ENCODE measurements at places on chromosomes 7 and 10.

GRCh38 chr10:131006458-131007256, 304.9 kb downstream of the TCERG1L start:
- DNase-seq = no peak

DNA sequence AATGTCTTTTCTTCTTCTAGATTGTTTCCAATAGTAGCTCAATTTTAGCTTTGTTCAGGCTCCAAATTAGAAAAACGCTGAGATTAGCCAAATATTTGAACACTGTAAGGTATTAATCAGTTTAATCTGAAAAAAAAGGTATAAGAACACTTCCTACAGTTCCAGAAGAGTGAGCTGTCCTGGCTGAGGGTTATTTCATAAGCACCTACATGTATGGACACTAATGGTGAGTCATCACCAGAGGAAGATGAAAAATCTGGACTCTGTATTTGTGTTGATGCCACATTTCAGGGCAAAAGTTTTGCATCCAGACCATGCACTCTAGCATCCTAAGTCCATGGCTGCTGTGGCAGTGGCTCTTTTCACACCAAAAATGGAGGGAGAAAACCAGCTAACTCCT, 189.5 kb downstream of the ANKRD30A start:
- DNase-seq = no peak

- DNase-seq = no peak
These were observed 128.6 kb downstream of the TRRAP start for GRCh38 chr7:99006739-99007424.

DNA sequence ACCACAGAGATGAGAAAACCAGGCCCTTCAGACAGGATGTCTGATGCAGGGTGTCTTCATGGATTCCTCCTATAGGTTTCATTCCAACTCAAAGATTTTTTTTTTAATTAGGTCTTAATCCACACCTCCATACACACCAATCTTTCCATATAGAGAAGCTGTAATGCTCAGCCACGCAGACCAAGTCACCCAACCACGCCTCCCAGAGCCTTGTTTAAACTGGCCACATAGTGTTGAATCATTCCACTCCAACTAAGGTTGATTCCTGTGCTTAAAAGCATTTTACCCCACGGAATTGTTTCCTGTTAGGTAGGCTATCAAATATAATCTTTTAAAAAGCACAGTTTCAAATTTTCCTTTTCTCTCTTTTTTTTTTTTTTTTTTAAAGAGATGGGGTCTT, 153.6 kb downstream of the TYW1B start:
- DNase-seq = no peak

GRCh38 chr10:61169294-61169693, 225.3 kb upstream of the RHOBTB1 start:
- DNase-seq = no peak

GRCh38 chr10:18271491-18271890, 131.3 kb downstream of the CACNB2 start:
- no peak for DNase-seq

GRCh38 chr10:29157321-29157720, 131.5 kb upstream of the LYZL1 start:
- DNase-seq = no peak

DNA sequence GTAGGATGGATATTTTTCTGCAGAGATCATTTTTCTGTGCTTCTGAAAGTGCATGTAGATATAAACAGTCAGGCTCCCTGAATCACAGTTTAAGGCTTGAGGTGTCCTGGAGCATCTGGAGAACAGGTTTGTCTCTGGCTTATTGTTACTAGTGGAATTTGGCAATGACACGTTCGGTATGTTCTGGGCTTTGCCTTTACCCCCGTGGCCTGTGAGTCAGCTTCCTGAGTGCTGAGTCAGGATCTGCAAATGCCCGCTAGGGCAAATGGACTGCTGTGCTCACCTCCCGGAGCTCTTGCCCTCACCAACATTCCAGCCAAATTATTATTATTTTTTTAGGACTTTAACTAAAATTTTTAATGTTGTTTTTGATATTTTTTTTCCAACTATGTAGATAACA, 192.5 kb upstream of the PRSS1 start:
- peak; percentile 90 for DNase-seq

DNA sequence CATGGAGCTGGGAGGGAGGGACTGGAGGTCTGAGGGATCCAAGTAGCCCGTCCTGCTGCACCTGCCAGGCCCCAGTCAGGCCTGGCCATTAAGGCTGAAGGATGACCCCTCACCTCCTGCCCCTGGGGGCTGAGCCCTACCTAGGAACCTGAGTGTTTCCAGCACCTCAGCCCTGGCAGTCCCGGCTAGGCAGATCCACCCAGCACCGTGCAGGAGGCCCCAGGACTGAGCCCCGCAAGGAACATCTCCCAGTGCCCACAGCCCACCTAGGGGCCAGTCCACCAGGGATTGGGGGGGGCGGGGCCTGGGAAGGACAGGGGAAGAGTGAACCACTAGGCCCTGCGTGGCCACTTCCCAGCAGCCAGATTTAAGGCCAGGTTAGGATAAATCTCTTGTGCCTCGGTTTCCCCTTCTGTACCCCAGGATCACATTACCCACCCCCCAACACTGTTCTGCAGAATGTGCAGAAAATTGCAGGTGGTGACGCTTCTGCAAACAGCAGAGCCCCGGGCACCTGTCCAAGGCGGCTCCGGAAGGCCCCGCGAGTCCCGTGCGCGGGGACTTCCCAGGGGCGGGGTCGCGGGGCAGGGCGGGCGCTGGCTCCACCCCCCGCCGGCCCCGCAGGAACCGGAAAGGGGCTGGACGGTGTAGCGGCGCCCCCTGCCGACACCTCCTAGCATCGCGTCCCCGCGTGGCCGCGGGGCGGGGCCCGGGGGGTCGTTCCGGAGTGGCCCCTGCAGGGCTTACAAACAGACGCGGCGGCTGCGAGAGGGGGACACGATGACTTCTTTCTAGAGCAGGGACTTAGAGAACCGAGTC, 55.9 kb downstream of the PWWP2B start:
- peak; percentile 96 for DNase-seq

DNA sequence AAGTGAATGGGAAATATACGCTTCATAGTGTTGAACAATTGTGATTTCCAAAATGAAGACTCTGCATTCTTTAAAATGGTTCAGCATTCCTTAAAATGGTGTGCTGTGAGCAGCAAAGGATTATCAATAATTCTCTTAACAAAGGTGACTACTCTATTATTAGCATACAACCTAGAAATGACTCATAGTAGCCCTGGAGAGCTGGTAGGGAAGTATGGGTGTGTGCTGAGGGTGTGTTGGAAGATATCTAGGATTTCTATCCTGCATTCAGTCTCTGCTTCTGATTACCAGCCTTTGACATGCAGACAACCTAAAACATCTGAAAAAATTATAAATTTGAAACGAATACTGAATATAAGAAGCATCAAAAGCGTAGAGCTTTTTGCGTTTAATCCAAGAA, 72.5 kb downstream of the SEMA3D start:
- DNase-seq = no peak

- peak; percentile 13 for DNase-seq
These were observed 165.7 kb downstream of the SEMA3D start for GRCh38 chr7:85021101-85021704.
